ENCODE measurements at places on chromosomes 1 and 21. TPM values are rescaled to one million over a fixed set of nuclear protein-coding genes. Genes with fewer than 3 reads are reported as not detected.

- no peak for DNase-seq
These were observed 20.3 kb downstream of the RXRG start for GRCh38 chr1:165424454-165425216.

DNA sequence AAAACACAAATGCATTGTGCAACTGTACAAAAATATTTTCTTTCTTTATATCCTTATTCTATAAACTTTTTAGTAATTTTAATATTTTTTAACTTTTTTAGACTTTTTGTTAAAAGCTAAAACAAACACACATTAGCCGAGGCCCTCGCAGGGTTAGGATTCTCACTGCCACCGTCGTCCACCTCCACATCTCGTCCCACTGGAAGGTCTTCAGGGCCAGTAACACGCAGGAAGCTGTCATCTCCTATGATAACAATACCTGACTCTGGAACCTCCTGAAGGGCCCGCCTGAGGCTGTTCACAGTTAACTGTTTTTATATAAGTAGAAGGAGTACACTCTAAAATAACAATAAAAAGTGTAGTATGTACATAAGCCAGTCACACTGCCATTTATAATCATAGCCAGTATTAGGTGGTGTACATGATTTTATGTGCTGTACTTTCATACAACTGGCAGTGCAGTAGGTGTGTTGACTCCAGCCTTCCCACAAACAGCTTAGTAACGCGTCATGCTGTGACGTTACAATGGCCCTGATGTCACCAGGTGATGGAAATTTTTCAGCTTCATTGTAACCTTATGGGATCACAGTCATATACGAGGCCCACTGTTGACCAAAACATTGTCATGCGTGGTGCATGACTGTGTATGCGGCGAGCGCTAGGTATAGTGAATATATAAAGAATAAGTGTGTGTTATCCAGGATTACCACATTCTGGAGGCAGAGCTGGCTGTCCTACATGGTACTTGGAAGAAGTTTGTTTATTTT, 8.8 kb downstream of the TFF2 start:
- DNase-seq = no peak

GRCh38 chr1:106814418-106814817, 242.1 kb upstream of the PRMT6 start:
- no peak for DNase-seq

The KHDC4 gene
- total RNA-seq = 33.5 TPM

The SELE gene
- total RNA-seq = 20.1 TPM

The ZNF684 gene
- total RNA-seq = 6.1 TPM

The SLC30A2 gene
- total RNA-seq = 0.16 TPM

All from sigmoid colon (tissue), 7 donors.